ENCODE measurements at places on chromosomes 11 and 22. TPM values are rescaled to one million over a fixed set of nuclear protein-coding genes. Genes with fewer than 3 reads are reported as not detected.

- DNase-seq, result no peak
Observed at GRCh38 chr22:39649500-39650089, 79.0 kb downstream of the CACNA1I start.

DNA sequence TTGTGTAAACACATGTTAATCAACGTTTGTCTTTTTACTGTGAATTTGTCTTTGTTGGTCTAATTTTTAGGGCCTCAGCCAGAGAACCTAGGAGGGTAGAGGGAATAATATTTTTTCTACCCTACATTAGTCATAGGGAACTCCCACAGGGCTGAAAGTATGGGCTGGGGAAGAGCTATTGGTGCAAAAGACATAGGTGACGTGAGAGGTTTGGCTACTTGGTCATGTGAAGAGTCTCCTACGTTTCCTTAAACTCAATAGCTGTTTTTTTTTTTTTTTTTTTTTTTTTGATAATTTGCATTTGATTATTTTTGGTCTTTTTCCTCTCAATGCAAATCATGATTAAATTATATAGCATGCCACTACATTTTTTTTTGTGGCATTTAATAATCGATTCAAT lies 15.9 kb upstream of the MMP7 start:
- no peak for DNase-seq

DNA sequence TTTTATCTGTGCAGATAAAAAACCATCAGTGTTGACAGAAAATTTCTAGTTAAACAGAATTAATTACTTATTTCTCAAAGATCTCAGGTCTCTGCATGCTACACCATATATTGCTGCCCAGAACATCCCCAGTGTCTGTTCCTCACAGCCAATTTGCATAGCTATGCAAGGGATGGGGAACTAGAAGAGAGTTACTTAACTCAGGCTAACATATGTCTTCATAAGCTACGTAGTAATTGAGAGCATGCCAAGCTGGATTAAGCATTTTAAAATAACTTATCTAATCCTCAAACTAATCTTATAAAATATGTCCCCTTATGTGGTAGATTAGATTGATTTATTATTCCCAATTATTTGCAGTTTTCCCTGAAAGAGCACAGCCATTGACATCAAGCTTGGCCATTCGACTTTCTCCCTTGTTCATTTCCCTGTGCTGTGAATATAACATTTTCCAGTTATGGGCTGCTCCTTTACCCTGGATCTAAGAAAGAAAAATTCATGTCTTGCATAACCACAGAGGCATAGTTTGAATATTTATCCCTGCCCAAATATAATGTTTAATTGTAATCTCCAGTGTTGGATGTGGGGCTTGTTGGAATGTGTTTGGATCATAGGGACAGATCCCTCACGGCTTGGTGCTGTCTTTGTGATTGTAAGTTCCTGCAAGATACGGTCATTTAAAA lies 69.1 kb downstream of the C11orf87 start:
- DNase-seq, result no peak

GRCh38 chr22:32486656-32487390 lies 12.2 kb downstream of the FBXO7 start:
- no peak for DNase-seq

GRCh38 chr11:69828971-69829344 lies 9.7 kb upstream of the FGF3 start:
- DNase-seq, result no peak

DNA sequence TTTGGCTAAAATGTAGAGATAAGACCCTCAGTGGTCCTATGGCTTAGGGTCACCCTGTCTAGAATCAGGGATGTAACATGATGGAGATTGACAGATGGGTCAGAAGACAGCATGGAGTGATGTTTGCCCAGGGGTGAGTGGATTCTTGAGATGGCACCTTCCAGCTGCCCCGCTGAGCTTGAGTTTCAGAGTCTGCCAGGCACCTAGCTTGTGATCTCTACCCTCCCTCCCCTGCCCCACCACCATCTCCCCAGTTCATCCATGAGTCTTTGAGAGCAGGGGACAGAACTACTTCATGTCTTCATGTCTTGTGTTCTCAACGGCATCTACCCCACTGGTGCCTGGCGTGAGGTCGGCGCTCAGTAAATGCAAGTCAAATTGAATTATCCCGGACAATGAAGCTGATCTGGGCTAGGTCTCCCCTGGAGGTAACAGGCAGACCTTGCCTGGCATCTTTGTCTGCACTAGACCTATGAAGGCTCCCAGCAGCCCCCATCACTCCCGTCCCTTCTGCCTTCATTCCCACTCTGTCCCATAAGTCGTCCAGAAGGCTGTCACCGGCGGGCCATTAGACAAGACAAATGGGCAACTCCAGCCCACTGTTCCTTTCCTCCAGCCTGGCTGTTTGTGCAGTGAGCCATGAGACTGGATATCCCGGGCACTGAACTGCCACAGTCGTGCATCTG lies 239.2 kb upstream of the TBCEL start:
- no peak for DNase-seq

GRCh38 chr22:39364714-39365491 lies 15.1 kb downstream of the SYNGR1 start:
- no peak for DNase-seq

- DNase-seq, result peak; percentile 38
Observed at GRCh38 chr11:76185931-76186401, 20.3 kb downstream of the WNT11 start.

- no peak for DNase-seq
Observed at GRCh38 chr22:23102776-23103175, 32.5 kb downstream of the GNAZ start.

DNA sequence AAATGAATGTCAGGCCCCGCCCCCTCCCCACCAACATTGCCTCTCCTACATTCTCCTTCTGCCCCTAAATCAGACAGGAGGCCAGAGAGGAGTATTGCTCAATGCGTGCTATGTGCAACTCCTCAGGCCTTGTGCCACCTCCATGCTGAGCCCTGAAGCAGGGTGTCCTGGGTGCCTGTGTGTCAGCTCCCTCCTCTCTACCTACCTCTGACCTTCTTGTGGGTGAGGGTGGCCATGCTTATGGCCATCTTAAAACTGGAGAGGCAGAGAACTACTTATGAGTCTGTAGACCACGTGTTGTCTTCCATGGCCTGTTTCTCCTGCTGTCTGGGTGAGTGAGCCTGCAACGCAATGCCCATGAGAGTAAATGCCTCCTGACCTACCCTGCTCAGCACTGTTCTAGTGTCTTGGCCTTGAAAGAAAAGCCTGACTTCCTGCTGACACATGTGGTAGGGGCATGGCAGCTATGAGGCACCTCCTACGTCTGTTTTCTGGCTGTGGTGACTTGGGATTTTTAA lies 10.5 kb downstream of the MCAM start:
- DNase-seq, result peak; percentile 68

DNA sequence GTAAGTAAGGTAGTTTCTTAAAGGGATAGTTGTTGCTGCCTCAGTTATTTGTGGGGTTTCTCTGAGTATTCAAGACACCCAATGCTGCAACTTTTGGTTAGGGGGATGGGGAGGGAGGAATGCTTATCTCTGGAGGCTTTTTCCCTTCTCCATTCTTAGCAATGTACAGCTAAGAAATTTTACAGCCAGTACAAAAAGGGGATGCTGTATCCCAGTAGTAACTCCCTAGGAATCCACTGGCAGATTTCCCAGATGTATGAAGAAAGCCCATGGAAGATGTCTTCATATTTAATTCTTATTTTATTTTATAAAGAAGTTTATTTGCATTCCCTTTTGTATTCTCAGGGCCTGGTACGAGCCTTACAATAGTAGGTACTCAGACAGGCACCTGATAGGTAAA lies 154.8 kb downstream of the ENTHD1 start:
- DNase-seq, result peak; percentile 52

DNA sequence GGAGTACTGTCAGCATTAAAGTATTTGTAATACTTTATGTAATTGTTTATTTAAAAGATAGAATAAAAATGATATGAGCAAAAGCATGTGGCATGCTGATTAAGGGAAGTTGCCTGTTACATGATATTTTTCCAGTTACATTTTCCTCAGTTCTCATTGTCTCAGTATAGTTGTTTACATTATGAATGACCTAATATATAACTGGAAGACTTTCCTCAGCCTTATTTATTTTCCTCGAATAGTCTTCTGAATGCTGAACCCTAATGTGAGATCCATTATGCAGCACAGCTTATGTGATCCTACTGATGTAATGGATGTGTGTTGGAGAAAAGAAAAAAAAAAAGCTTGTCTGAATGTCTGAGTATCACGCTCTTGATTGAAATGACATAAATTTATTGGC lies 95.5 kb downstream of the LUZP2 start:
- DNase-seq, result no peak

DNA sequence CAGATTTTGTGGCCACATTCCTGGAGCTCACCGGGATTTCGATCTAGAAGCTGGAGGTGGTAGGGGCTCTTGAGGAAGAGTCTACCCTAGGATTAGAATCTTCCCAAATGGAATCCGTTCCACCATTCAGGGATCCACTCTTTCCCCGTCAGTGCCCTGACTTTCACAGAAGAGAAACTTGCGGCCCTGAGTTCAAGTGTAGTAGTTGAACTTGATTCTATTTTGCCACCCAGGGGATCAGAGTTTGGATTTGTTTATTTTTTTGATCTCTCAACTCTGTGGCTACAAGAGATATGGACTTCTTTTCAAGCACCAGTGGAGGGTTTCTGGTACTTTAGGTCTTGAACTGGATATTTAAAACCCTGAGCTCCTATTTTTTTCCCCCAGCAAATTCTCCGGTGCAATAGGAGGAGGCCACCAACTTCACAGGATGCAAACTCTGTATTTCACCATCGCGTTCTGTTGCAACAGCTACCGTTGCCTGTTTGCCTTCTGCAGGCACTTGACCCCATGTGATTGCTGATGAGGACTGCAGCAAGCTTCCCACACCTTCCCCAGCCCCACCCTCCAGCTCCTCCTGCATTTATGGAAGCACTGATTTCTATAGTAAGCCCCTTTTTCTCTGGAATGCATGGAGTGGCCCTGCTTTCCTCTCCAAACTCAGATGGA lies 14.8 kb upstream of the MRGPRF start:
- DNase-seq, result peak; percentile 92

DNA sequence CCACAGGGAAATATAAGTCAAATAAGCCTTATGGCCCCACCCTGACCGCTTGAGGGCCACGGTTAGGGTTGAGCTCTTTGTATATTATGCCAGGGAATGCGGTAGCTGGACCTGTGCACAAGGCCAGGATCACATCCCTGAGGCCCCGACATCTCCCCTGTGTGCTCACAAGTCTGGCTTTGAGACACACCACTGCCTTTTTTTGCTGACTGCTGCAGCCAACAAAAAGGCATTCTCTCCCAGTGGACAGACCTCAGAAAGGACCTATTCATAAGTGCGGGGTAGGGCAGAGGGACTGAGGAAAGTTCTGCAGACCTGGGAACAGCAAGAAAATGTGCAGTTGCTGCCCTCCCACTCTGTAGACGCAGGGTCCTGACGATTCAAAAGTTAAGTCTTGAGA lies 3.4 kb upstream of the SIDT2 start:
- no peak for DNase-seq

GRCh38 chr11:44823868-44824267 lies 97.1 kb downstream of the TSPAN18 start:
- no peak for DNase-seq

DNA sequence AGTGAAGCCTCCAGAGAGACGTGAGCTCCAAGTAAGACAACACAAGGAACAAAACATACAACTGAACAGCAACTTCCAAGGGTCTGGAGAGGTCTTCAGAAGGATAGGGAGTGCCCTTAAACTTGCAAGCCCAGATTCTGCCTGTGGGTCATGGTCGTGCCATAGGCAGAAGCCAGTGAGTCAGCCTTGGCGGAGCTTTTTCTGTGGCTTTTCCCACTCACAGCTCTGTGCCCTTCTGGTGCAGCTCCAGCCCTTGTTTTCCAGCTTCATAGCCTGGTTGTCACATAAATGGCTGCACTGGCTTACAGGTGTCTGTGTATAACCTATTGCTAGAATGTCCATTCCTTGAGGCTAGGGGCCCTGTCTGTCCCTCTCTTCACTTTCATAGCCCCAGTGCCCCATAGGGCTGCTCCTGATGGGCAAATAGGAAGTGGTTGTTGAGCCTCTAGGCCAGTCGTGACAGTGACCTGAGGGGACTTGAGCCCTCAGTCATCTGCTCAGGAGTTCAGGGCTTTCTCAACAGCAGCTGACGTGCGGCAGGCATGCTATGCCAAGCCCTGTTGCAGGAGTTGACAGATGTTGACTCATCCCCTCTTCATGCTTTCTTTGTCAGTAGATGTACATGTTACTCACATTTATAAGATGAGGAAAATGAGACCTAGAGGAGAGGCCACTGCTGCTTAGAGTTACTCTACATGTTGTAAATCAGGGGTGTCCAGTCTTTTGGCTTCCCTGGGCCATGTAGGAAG lies 7.4 kb downstream of the MED15 start:
- DNase-seq, result peak; percentile 92

- DNase-seq, result peak; percentile 59
Observed at GRCh38 chr22:17918840-17919239, 105.5 kb downstream of the MICAL3 start.

DNA sequence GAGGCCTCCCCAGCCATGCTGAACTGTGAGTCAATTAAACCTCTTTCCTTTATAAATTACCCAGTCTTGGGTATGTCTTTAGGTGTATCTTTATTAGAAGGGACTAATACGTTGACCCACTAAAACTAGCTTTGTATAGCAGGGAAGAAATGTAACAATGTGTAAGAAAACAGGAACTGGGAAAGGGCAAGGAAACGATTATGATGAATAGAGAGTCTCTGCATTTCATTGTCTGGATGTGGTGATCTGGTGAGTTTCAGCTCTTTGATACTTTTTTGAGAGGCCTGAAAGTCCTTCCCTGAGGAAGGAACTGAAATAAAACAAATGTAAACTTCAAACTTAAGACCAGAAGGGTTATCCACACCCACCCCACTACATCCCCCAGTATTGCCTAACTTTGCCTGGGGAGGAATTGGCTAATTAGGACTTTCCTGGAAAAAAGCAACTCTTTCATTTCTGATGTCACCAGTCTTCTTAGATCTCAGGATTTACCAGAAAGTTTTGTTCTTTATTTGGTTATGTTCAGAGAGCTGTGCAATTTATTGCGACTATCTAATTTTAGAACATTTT lies 119.0 kb downstream of the LDLRAD3 start:
- peak; percentile 84 for DNase-seq

GRCh38 chr11:123382555-123383074 lies 47.5 kb upstream of the GRAMD1B start:
- DNase-seq, result no peak

GRCh38 chr22:45198463-45198795 lies 34.7 kb downstream of the NUP50 start:
- DNase-seq, result no peak

DNA sequence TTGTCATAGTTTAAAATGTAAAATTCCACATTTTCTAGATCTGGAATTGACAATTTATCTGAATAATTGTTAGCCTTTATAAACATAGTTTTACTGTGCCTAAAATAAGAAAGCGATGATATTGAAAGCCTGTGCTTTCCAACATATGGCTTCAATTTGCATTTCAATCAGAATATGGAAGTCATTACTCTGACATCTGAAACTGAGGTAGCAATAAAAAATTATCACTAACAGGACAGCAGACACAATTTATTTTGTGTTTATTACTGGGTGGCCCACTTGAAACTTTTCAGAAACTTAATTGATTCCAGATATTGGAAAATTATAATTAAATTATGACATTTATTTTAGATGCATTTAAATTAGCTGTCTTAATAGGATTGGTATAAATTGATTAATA lies 78.5 kb downstream of the TMEM135 start:
- DNase-seq, result no peak

NOX4 gene
- total RNA-seq, result 5.2 TPM

ASPHD2 gene
- total RNA-seq, result 2.2 TPM

ANGPTL5 gene
- not detected for total RNA-seq

RASSF7 gene
- total RNA-seq, result 14.2 TPM

MISFA gene
- total RNA-seq, result under 0.01 TPM

CCND1 gene
- 365 TPM for total RNA-seq

SSTR3 gene
- total RNA-seq, result not detected

PLEKHA7 gene
- total RNA-seq, result 0.64 TPM

BARX2 gene
- not detected for total RNA-seq

B3GAT1 gene
- not detected for total RNA-seq

OR6A2 gene
- total RNA-seq, result 0.32 TPM

VSIG2 gene
- under 0.01 TPM for total RNA-seq

MS4A3 gene
- total RNA-seq, result not detected
